ENCODE measurements at places on chromosomes 7 and 10.

DNA sequence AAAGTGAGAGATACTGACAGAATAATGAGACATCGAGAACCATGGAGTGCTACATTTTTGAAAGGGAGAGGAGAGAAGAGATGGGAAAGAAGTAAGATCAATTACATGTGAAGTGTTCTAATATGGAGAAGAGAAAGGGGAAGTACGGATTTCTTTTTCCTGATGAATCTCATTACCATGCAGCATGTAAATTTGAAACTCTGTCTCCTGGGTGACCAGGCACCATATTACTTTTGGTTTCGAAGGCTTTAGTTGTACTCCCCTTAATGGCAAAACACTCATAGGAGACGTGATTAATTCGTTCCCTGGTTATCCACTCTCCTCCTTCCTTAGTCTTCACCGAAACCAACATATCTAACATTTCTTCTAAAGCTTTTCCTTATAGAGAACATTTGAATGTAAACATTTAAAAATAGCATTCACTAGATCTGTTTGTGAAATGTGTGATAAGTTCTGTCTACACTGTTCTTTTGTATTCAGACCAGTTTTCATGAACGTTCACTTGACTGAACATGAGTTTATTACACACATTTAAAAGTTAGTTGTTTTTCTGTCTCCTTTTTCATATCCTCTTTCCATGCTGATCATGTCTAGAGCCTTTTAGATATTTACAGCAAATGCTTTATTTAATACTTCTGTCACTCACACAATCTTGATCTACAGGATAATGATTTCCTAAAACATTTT, 80.2 kb upstream of the MSRB2 start:
- no peak for DNase-seq

DNA sequence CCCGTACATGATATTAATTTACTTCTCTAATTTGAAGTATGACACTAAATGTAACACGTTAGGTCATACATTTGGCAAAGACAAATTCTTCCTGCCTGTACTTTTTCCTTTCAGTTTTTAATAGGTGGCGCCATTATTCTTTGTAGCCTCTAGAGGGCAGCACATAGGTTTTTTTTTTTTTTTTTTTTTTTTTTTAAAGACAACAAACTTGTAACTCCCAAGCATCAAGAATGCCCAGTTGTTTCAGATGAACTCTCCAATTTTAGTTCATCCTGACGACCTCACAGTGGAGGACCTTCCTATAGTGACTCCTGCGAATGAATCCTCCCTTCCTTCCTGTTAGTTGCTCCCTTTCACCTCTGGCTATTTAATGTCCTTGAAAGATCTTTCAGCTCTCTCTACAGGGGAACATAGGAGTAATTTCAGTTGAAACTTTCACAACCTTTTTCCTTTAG, 139.3 kb upstream of the HDAC9 start:
- DNase-seq: no peak

- no peak for DNase-seq
These were observed 81.1 kb upstream of the FZD1 start for GRCh38 chr7:91182819-91183764.

- DNase-seq: no peak
These were observed 54.7 kb upstream of the VWC2 start for GRCh38 chr7:49718760-49719159.

GRCh38 chr10:109993551-109994330, 14.0 kb upstream of the ADD3 start:
- DNase-seq: no peak

- no peak for DNase-seq
These were observed 41.7 kb downstream of the SP8 start for GRCh38 chr7:20744954-20745446.

DNA sequence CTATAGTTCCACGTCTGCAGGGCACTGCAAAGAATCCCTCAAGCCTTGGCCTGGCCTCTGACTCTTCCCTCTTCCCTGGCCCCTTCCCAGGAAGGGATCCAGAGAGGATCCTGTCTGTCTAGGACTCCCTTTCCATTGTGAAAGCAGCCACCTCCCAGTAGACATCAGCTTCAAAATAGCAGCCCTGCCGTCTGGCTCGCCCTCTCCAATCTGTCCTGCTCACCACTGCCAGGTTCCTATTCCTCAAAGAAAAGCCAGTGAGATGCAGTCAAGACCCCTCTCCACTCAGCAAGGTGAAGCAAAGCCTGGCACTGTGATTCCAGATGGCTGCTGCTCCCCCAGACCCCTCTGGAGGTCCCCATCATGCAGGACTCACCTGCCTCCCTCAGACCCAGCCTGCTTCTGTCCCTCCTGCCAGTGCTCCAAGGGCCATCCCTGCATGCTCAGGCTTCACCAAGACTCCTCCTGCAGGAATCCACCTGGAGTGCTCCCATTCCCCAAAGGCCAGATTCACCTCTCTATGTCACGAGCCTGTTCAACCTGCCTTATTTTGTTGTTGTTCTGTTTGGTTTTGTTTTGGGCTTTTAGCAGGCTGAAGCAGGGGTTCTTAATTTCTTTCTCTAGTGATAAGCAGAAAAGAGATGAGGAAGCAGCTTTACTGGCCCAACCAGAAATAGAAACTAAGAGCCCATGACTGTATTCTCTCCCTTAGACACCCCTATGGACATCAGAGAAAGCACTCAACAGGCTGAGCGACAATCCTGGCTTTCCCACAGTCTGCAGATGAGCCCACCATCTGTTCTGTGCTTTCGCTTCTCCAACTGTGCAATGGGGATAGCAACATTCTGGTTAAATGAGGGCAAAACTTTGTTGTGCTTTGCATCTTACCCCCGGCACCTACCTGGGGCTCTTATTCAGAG, 305.1 kb downstream of the GRID1 start:
- DNase-seq: no peak

DNA sequence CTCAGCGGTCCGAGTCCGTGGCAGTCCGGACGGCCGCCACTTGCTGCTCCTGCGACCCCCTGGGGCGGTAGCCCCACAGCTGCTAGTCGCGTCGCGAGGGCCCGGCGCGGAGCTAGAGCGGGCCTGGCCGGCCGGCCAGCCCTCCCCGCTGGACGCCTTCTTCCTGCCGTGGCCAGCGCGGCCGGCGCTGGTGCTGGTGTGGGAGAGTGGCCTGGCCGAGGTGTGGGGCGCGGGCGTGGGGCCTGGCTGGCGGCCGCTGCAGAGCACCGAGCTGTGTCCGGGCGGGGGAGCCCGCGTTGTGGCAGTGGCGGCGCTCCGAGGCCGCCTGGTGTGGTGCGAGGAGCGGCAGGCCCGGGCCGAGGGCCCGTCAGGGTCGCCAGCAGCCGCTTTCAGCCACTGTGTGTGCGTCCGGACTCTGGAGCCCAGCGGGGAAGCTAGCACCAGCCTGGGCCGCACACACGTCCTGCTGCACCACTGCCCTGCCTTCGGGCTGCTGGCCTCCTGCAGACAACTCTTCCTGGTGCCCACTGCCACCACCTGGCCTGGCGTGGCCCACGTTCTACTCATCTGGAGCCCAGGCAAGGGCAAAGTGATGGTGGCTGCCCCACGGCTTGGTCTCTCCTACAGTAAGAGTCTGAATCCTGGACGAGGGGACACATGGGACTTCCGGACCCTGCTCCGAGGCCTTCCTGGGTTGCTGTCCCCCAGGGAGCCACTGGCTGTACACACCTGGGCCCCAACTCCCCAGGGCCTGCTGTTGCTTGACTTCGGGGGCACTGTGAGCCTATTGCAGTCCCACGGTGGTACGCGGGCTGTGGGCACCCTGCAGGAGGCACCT, 631 bp downstream of the HPS6 start:
- peak; percentile 40 for DNase-seq

DNA sequence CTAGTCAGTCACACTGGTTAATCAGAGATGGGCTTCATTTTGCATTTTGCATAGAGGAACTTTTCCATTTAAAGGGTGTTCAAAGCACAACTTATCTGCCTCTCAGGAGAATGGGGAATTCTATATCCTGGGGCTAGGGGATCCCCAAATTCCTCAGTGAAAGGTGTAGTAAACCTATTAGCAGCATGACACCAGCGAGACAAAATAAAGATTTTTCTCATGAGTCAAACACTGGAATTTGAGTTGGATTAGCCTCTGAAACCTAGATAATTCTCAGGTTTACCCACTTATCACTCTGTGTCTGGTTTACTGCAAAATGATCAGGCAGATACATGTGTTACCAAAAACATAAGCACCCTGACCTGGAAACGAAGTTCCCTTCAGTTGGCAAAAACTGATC, 2.1 kb downstream of the AFAP1L2 start:
- DNase-seq: no peak

DNA sequence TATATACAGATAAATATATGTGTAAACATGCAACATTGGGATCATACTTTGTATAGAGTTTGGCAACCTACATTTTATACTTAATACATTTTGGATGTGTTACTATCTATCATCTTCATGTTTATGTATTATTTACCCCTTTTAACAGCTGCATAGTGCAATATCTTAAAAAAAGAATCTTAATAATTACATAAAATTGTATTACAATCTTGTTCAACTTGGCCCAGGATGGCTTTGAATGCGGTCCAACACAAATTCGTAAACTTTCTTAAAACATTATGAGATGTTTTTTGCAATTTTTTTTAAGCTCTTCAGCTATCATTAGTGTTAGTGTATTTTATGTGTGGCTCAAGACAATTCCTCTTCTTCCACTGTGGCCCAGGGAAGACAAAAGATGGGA, 26.3 kb upstream of the PRPS1L1 start:
- no peak for DNase-seq

GRCh38 chr10:27341001-27341400, 100.4 kb upstream of the ACBD5 start:
- no peak for DNase-seq

DNA sequence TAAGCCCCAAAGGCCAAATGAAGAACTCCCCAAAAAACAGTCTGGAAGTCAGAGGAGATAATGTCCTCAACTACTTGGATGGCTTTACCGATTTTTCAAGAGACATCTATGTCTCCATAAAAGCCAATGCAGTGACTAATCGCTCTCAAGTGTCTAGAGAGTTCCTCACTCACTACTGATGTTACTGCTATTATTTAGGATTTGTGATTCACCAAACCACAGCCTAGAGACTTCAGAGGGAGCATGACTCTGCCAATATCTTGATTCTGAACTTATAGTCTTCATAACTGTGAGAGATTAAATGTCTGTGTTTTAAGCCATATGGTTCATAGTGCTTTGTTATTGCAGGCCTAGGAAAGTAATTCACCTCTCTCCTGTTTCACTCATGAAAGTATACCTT, 160.2 kb downstream of the IPMK start:
- no peak for DNase-seq

DNA sequence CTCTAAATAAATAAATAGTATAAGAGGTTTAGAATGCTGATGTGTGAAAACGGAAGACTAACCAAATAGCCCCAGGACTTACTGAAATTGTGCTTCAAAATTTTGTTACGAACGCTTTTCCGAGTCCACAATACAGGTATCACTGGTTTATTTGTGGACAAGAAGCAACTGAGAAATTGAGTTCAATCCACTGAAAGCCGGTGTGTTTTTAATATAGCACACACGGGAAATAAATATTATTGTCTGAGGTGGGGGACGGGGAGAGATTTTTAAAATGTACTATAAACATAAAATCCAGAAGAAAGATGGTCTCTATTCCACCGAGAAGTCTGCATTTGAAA, 598 bp downstream of the SLC16A12 start:
- DNase-seq: no peak

DNA sequence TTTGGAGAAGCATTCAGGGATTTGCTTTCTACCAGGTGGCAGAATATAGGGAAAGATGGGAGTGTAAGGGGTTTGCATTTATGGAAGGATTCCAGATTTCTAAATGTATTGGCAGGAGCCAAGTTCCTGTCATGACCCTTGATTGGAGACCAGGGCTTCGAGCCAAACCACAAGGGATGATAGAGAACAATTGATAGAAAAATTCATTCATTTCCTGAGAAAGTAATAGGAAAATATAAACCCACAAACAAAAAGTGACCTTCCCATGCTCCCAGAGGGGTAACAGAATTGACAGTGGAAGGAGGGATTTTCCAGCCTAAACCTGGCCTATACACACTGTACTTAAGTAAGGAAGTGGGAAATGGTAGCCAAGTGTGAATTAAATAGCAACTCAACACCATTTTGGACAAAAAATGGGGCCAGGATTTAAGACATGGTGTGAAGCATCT, 22.4 kb upstream of the IFIT2 start:
- no peak for DNase-seq

GRCh38 chr7:70614237-70615045, 517.5 kb upstream of the GALNT17 start:
- no peak for DNase-seq

GRCh38 chr10:104563548-104563947, 77.5 kb upstream of the SORCS3 start:
- no peak for DNase-seq

DNA sequence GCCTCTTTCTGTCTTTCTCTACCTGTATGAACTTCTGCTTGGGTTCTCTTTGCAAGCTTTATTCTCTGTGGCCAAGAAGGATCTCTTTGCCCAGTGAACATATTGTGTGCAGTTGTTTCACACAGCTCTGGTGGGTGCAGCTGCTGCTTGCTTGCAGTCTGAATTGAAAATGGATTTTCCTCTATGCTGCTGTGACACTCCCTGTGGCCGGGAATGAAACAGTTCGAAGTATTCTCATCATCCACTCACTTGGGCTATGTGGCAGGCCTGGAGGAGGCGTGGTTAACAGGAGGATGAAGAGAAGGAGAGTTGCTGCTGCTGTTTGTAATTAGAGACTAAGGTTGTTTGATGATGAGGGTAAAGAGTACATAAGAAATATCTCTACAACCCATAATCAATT, 28.4 kb upstream of the ITGA8 start:
- no peak for DNase-seq

- no peak for DNase-seq
These were observed 552.3 kb downstream of the PTPRN2 start for GRCh38 chr7:158035343-158035742.

DNA sequence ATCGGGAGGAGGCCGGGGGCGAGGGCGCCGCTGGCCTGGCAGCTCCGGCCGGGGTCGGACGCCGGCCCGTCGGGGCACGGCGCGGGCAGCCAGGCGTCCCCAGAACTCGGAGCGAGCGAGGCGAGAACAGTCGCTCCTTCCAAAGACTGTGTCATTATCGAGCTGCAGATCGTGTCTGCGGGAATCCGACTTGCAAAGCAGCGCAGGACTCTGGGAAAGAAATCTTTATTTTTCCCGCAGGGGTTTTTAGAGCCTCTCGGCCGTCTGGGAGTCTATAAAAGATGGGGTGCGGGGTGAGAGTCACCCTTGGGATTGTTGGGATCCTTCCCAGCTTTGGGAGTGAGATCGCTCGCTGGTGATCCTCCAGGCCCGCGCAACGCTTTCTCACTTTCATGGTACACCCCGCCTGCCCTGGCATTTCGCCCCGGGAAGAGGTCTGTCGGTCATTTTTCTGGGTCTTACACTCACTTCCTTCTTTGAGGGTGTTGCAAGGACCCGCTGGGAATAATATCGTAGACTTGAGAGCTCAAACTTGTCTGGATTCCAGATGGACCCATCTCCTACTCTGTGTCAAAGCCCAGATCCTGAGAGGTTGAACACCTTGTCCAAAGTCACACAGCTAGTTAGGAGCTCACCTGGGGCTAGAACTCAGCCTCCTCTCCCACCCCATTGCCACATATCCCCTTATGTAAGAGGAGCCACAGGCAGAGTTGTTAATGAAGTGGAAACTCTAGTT, 1.0 kb downstream of the UBTD1 start:
- no peak for DNase-seq
